ENCODE measurements at places on chromosomes 1 and 21. TPM values are rescaled to one million over a fixed set of nuclear protein-coding genes. Genes with fewer than 3 reads are reported as not detected.

- DNase-seq: no peak
Measured at GRCh38 chr1:245261786-245262185, 107.0 kb downstream of the KIF26B start.

DNA sequence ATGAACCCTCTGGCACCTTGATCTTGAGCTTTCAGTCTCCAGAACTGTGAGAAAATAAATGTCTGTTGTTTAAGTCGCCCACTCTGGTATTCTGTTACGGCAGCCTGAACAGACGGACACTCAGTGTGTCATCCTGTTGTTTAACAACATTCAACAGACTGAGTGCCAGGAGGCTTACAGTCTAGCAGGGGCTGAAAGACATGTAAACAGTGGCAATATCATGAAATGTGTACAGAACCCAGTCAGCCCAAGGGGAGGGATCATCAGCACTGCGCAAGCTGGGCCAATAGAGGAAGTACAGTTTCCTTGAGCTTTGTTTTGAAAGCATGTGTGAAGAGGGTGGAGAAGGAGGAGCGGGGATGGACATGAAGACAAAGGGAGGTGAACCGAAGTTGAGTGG lies 13.6 kb downstream of the DIP2A start:
- no peak for DNase-seq

- DNase-seq: no peak
Measured at GRCh38 chr1:25684216-25684965, 67.8 kb downstream of the MAN1C1 start.

GRCh38 chr1:65267271-65267670 lies 42.1 kb upstream of the DNAJC6 start:
- DNase-seq: no peak

GRCh38 chr1:214198571-214198970 lies 82.4 kb upstream of the SMYD2 start:
- DNase-seq: no peak

DNA sequence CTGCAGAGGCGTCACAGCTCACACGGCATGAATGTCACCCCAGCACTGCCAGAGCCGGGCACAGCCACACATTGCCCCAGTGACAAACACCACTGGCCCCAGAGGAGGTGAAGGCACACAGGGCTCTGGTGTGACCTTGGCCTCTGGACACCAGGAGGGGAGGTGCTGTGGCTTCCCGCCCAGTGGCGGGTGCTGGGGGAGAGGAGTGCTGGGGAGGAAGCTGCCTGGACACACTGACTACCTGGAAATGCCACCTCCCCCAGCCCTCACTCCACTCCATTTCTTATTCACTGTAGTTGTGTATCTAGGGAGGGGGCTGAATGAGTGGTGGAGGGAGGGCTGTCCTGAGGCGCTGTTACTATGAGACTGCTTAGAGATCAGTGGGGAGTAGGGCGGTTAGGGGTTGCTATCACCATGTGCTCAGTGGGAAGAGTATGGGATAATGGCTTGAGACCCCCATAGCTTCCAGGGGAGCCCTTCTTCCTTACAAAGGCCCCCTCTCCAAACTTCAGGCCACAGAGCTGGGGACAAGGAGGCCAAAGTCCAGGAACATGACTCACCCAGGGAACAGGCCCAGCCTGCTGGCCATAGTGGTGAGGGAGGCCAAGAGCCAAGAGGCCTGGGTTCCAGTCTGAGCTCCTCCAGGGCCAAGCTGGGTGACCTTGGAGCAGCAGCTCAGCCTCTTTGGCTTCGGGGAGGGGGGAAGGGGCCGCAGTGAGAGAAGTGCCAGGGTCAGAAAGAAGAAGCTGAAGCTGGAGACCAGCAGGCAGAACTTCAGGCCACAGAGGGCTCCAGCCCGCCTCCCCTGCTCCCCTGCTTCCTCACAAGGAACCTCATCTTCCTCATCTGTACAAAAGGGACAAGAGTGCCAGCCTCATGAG lies 40.1 kb downstream of the AHDC1 start:
- DNase-seq: no peak

DNA sequence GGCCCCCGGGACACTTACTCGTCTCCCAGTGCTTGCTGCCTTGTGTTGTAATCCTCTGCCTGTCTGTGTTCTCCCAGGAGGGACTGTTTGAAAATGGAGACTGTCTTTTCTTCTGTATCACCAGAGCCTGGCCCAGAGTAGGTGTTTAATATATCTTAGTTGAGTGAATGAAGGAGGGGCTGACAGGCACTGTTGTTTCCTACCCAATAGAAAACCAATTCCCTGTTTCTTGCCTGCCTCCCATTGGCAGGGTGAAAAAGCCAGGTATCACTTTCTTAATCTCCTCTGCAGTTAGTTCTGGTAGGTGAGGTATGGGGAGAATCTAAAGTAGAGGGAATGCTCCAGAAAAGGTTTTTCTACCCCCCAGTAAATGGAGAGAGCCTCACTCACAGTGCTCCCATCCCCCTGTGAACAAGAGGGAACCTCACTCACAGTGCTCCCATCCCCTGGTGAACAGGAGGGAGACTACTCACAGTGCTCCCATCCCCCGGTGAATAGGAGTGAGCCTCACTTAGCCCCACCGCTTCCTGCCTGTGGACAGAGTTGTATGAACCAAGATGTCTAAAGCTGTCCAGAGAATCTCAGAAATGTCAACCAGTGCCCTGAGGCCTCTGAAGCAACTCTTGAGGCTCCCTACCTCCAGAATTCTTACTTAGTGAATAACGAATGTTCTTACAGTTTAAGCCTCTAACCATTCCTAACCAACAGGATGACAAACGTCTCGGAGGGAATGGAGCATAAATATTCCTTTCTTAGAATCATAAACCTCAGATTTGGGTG lies at the start of gene GJA5:
TSS of gene GJA5 (minus strand) at position 122 of the 780 bp plus-strand sequence. CDS start 1,364 bp downstream, outside the sequence.
- DNase-seq: no peak

GRCh38 chr1:161910604-161911003 lies 113.1 kb downstream of the OLFML2B start:
- DNase-seq: no peak

GRCh38 chr1:225814381-225814780 lies 4.5 kb downstream of the EPHX1 start:
- no peak for DNase-seq

- no peak for DNase-seq
Measured at GRCh38 chr1:88753506-88753905, 69.4 kb downstream of the PKN2 start.

- no peak for DNase-seq
Measured at GRCh38 chr21:25331286-25331685, 276.0 kb downstream of the MRPL39 start.

GRCh38 chr1:21149855-21150432 lies 26.8 kb downstream of the EIF4G3 start:
- peak; percentile 10 for DNase-seq

GRCh38 chr1:69929308-69930057 lies 275.9 kb downstream of the LRRC40 start:
- no peak for DNase-seq

DNA sequence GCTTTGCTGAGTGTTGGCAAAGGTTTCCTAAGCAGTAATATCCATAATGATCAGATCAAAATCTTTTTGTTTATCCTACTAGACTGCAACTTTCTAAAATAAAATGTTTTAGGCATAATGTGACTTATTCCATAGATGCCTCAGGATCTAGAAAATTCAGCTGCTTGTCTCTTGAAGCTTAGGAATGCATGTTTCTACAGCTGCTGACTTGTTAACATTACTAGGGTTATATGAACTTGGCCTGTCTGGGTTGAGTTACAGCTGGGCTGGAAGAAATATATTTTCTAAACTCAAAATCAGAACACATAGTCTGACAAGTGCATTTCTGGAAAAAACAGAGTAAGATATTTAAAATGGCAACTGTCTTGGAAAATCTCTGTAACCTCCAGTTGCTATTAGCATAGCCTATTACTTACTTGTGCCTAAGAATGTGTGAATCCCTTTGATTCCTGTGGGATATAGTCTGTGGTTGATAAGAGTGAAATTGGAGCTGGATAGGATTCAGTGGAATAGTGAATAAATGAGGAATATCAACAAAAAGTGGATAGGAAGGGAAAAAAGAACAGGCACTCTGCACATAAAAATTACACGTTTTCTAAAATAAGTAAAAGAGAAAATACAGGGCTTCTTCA lies 61.2 kb downstream of the RGS4 start:
- no peak for DNase-seq

The VSIG8 gene
- total RNA-seq: not detected

The CD84 gene
- not detected for total RNA-seq

The FMO5 gene
- total RNA-seq: 0.36 TPM

The IGSF8 gene
- 27.5 TPM for total RNA-seq

The CRB1 gene
- 1.8 TPM for total RNA-seq

The ACTL8 gene
- total RNA-seq: not detected

The CFHR2 gene
- total RNA-seq: not detected

The TMIGD3 gene
- not detected for total RNA-seq

All from neural crest cell (in vitro differentiated cells).